ENCODE measurements at places on chromosomes 1 and 21.

DNA sequence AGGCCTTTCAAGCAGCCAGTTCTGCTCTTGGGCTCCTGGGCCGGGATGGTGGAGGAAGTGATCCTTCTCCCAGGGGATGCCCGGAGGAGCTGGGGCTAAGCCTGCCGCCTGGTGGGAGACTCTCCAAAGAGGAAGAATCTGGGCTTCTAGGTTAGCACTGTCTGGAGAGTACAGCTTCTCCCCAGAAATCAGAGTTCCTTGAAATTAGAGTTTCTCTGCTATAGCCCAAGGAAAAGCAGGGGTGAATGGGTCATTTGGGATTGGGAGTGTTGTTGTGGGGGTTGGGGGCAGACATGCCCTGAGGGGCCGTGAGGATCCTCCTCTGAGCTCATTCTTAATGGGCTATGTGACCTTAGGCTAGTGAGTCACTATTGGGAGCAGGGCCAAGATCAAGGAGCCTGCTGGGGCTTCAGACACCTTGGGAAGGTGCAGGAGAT, 6.5 kb downstream of the LGR6 start:
- no peak for DNase-seq

DNA sequence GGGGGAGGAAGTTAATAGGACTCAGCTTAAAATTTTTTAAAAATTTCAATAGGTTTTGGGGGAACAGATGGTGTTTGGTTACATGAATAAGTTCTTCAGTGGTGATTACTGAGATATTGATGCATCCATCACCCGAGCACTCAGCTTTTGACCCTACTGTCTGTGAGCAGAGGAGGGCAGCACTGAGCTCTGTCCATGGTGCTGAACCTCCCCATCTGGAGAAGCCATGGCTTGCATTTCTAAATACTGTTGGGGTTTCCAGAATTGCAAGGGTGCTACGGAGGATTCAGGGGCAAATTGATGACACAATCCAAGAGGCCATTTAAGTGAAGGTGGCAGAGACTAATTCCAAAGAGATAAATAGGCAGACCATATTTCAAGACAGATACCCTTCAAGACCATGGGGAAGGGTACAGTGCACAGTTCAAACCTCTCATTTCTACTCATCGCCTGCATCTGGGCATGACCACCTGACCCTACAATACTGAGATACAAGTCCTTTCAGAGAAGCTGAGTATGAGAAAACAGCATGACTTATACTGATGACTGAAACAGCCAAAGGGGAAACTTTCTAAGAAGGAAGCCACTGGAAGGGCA, 17.2 kb downstream of the SYT2 start:
- peak; percentile 74 for DNase-seq

DNA sequence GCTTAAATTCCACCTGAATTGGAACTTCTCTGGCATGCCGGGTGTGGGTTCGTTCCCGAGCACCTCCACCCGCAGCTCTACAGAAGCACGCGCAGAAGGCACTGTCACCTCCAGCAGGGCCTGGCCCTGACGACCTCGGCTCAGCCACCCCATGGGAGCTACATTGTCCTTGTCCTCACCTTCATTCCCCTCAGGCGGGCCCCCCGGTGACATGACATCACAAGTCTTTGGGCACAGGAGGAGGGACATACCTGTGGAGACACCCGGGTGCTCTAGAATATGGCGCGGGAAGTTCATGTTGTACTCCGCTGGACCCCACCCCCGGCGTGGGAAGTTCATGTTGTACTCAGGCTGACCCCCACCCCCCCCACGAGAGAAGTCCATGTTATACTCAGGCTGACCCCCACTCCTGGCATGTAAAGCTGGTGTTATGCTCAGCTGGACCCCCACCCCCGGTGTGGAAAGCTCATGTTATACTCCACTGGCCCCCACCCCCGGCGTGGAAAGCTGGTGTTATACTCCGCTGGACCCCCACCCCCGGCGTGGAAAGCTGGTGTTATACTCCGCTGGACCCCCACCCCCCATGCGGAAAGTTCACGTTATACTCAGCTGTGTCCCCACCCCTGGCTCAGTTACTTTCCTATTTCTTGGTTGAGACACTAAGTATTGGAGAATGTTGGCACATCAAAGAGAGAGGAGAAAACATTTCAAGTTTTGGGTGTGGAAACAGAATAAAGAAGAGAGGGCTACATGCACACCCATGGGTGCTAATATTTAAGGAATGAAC, 37.6 kb downstream of the UMODL1 start:
- no peak for DNase-seq

- DNase-seq: no peak
Observed at GRCh38 chr1:68085752-68086151, 35.3 kb upstream of the DIRAS3 start.

All from NCI-H1694 treated with DMSO at 0.1 percent for 48 hours (cell line).